ENCODE measurements at places on chromosomes 7 and 10.

DNA sequence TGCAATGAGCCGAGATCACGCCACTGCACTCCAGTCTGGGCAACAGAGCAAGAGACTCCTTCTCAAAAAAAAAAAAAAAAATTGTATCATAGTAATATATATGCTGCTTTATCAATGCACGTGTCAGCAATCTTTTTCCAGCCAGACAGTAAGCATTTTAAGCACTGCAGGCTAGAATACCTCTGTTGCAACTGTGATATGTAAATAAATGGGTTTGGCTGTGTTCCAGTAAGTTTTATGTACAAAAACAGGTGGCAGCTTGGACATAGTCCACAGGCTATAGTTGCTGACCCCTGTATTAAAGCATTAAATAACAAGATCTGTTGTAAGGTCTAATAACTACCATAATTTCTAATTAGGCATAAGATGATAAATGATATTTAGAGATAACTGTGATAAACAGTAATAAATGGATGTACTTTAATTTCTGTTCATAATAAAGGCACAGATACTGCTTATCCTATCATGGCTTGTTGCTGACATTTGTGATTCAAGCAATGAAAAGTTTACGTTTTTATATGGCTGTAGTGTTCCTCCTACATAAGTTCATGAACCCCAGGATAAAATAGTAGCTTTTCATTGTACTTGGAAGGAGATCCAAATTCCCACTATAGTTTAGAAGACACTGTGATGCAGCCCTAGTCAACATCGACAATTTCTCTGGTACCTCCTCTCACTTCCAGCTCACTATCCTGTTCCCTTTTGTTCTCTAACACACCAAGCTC lies 161.4 kb downstream of the ELMO1 start:
- no peak for DNase-seq

GRCh38 chr7:19464241-19464640 lies 244.6 kb downstream of the POLR1F start:
- no peak for DNase-seq

- DNase-seq: no peak
Measured at GRCh38 chr10:127462643-127463295, 86.3 kb upstream of the NPS start.

DNA sequence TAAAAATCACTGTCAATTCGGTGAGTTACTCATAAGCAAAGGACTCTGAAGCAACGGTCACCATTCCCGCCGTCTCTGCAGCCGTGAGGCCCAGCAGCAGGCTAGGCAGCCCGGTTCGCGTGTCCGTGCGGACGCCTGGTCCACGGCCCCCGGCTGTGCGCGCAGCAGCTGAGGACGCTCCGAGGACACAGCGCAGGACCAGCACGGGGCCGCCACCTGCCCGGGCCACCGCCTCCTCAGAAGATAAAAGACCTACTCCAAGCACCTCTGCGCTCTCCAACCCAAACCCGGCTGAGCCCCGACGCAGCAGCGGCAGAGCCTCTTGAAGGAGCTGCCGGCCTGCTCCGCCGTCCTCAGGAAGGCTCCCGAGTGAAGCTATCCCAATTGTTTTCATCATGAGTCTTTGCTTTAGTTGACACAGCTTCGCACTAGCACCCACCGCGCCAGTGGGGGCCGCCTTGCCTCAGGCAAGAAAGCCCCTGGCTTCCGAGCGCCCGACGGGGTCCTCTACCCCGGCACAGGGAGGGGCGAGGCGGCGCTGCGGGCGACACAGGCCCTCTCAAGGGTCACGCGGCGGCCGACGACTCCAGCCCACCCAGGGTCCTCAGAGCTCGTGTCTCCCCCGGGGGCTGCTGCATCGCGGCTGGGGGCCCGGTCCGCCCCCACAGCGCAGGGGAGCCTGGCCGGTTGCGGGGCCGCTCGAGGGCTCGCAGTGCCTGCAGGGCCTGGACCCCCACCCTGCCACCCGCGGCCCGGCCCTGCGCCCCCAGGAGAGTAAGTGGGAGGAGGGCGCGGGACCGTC lies 16.9 kb upstream of the GPR146 start:
- DNase-seq: peak; percentile 42

- DNase-seq: no peak
Measured at GRCh38 chr7:92608380-92609322, 18.5 kb upstream of the FAM133B start.

GRCh38 chr7:28687537-28687936 lies 270.6 kb downstream of the TRIL start:
- no peak for DNase-seq

DNA sequence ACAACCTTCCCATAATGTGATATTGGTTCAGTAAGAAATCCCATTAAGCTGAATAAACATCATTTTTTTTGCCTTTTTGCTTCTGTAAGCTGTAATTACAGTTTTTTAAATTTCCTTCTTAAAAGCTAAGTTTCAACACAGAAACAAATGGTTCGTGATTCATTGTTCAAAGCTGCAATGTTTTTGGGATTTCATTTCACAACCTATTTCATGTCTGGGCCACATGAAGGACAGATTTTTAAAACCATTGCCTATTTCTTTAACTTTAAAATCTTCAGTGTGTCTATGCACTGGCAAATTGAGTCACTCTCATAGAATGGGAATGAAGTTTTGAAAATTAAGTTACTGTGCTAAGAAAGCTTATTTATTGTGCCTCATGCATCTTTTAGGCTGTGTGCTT lies 66.9 kb downstream of the TFPI2 start:
- no peak for DNase-seq

DNA sequence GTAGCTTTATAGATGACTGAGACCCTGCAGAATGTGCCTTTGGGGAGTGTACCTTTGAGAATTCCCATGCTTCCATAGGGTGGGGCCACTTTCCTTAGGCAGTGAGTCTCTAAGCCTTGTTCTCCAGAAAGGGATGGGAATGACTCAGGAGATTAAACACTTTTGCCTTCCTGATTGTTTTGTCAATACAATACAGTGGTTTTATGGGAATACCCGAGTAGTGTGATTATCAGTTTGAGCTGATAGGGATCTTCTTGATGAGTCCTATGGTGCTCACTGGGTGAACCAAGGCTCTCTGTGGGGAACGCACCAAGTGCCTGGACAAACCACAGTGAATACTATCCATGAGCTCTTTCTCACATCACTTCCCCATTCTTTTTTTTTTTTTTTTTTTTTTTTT lies 6.3 kb downstream of the MYOF start:
- no peak for DNase-seq

- DNase-seq: no peak
Measured at GRCh38 chr10:124722798-124723783, 21.1 kb downstream of the FAM53B start.

DNA sequence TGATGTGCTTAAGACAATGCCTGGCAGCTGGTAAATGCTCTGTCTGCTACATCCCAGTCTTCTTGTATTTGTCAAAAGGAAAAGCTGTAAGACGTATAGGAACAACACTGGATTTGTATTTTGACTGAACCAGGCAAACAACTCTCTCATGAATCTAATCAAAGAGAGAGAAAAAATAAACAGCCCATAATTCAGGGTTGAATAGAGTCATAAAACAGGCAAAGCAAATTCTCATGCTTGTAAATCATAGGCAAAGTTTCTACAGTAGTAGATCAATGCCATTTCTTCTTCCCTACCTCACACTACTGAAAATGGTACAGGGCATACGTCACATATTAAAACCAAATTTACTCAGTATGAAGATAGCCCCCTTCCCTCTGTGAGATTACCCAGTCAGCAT lies 166.3 kb downstream of the SKIDA1 start:
- DNase-seq: no peak

GRCh38 chr7:31707089-31707488 lies 20.1 kb downstream of the PPP1R17 start:
- no peak for DNase-seq

DNA sequence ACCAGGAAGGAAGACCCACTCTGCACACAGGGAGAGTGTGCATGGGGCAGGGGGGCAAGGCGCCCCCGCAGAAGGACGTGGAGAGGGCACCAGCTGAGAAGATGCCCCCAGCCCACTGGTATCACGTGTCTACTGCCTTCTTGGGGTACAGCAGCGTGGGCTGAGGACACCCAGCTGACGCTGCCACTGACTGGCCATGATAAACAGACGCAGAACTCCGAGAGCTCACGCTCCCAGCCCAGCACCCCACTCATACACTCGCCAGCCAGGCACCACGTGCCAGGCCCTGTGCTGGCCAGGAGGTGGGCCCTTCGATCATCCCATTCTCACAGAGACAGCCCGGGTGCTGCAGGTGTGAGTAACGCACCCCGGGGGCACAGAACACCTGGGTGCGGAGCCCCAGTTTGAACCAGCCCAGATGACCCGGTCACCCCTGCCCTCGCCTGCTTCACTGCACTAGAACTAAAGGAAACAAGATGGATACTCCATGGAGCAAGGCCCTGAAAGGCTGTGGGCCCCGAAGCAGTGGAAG lies 199.8 kb downstream of the MAD1L1 start:
- DNase-seq: no peak

GRCh38 chr7:22723637-22724036 lies 3.4 kb upstream of the IL6 start:
- DNase-seq: no peak

DNA sequence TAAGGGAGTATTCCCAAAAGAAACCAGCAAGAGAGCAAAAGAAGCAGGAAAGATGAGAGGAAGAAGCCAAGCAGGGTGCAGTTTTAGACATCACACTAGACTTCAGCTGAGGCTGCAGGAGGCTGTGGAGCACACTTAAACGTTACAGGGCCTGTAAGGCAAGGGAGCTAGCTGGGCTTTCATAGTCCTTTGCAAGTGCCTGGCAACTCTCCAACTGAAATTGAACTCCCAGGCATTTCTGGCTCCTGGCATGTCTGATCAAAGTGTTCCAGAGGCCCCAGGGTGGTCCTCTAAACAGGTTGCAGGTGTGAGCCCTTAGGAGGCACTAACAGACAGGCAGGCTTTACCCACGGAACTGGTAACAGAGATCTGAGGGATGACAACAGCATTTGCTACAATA lies 750.2 kb downstream of the XPNPEP1 start:
- no peak for DNase-seq

GRCh38 chr7:22220941-22221340 lies 136.0 kb downstream of the RAPGEF5 start:
- no peak for DNase-seq

- DNase-seq: no peak
Measured at GRCh38 chr7:11753433-11753832, 78.6 kb downstream of the THSD7A start.

GRCh38 chr7:4845740-4846142 lies 16.1 kb downstream of the PAPOLB start:
- DNase-seq: no peak

DNA sequence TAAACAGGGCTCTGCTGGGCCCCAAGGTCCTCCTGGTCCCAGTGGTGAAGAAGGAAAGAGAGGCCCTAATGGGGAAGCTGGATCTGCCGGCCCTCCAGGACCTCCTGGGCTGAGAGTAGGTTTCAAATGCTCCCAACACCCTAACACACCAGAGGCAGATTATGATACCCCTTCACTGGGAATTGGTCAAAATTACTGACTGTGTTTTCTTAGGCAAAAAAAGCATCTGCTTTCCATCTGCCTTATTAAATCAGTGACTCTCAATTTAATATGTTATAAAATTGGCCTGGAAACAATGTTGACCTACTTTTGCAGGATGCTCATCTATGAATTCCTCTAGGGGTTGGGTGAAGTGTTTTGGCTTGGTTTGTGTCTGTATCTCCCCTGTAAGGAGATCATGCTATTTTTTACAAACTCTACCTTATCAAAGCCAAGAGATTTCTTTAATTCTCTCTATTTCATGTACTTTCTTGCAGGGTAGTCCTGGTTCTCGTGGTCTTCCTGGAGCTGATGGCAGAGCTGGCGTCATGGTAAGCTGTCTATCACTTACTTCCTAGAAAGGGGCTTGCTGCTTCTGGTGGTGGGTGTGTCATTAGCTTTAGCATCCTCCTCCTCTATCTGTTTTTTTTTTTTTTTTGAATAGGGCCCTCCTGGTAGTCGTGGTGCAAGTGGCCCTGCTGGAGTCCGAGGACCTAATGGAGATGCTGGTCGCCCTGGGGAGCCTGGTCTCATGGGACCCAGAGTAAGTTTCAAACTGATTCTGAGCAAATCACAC lies 15.9 kb downstream of the COL1A2 start:
- DNase-seq: no peak

- no peak for DNase-seq
Measured at GRCh38 chr10:61136139-61136538, 192.2 kb upstream of the RHOBTB1 start.

DNA sequence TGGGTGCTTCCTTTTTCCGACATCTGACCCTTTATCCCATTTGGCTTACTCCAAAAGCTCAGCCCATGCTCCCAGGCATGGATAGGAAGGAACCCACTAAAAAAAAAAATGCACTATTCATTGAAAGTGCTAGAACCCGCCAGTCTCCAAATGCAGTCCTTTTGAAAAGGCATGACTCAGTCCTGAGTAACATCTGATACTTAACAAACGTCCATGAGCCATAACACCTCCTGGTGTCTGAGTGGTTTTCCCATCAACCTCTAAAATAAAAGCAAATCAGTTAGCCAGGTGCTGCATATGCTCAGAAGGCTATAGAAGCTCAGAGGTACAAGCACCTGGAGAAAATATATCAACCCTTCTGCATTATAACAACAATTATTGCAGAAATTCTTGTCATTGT lies 45.0 kb upstream of the CACUL1 start:
- DNase-seq: no peak

DNA sequence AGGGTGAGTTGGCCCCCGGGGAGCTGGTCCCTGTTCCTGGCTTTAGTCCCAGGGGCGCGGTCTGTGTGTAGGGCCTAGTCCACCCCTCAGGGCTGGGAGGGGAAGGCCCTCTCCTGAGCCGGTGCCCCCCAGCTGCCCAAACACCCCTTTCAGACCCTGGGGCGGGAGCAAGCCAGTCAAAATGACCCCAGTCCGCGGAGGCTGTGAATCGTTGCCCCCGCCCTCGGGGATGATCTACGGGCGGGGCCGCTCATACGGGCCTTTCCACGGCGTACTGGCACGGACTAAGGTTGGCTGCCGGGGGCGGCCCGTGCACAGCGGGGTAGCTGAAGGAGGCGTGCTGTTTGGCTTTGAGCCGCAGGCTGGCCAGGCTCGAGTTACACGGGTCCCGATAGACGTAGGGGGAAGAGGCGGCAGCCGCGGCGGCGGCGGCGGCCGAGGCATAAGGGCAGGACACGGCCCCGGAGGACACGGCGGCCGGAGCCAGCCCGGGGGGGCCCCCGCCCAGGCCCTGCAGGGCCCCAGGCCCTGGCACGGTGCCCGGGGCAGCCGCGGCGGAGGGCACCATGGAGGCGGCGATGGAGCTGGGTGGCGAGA lies 4.3 kb downstream of the ELOVL3 start:
- DNase-seq: peak; percentile 58

- DNase-seq: no peak
Measured at GRCh38 chr10:29691564-29692072, 56.8 kb upstream of the SVIL start.

- DNase-seq: no peak
Measured at GRCh38 chr7:129824291-129825208, 128.2 kb downstream of the UBE2H start.
